ENCODE measurements at places on chromosomes 5 and 9.
A peak's percentile ranks its signal among the peaks of the same experiment; 100 is the strongest.

- no peak for DNase-seq
Observed at GRCh38 chr9:20528253-20528652, 94.0 kb downstream of the MLLT3 start.

GRCh38 chr5:122999947-123000563, 36.5 kb downstream of the PPIC start:
- DNase-seq = peak; percentile 58

GRCh38 chr5:52983731-52984636, 5.2 kb upstream of the ITGA2 start:
- DNase-seq = no peak

DNA sequence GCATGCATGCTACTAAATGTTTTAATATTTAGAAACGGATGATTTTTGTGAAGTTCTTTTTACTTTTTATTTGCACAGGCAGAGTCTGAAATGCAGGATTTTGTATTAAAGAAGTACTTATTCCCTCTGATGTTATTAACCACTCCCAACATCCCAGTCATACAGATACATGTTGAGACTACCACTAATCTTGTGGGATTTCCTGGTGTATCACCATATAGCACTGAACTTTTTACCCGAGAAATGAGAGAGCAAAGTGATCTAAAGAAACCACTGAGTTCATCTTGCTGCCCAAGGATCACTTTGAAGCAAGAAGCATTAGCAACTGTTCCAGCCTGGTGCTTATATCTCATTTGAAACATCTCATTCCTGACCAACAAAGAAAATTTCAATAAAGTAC, 443.8 kb downstream of the BNC2 start:
- no peak for DNase-seq

GRCh38 chr5:132979367-132979940, 16.0 kb upstream of the AFF4 start:
- DNase-seq = no peak

DNA sequence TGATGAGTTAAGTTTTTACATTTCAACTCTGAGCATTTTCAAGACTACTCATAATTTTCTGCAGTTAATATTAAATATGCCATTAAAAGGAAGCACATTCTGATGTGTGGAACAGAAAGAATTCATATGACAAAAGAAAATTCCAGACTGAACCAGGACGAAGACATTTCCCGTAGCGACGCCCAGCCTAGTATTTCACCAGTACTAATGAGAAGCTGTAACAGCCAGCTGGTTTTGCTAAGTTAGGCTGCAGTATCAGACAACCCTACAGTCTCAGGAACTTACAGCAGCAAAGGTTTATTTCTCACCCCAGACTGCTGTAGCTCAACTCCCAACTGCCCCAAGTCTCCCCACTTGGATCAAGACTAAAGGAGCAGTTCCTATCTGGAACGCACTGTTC, 91.6 kb downstream of the TMEM174 start:
- no peak for DNase-seq

GRCh38 chr5:87751824-87752223, 339.1 kb upstream of the CCNH start:
- DNase-seq = no peak

GRCh38 chr5:109035436-109035835, 287.7 kb downstream of the FER start:
- DNase-seq = no peak

- no peak for DNase-seq
Observed at GRCh38 chr5:106964132-106964531, 706.6 kb downstream of the EFNA5 start.

DNA sequence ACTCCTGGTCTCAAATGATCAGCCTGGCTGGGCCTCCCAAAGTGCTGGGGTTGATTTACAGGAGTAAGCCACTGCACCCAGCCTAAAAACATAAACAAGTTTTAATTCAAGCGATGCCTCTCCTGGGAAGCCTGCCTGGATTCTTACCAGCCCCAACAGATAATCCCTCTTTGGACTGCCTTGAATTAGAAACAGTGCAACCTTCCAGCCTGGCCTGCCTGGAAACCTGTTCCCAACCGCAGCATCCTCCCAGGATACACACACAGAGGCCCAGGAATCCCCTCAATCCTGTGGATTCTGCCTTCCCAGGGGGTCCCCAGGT, 19.2 kb downstream of the PTGES start:
- DNase-seq = no peak

- no peak for DNase-seq
Observed at GRCh38 chr5:124790301-124790894, 44.0 kb upstream of the ZNF608 start.

DNA sequence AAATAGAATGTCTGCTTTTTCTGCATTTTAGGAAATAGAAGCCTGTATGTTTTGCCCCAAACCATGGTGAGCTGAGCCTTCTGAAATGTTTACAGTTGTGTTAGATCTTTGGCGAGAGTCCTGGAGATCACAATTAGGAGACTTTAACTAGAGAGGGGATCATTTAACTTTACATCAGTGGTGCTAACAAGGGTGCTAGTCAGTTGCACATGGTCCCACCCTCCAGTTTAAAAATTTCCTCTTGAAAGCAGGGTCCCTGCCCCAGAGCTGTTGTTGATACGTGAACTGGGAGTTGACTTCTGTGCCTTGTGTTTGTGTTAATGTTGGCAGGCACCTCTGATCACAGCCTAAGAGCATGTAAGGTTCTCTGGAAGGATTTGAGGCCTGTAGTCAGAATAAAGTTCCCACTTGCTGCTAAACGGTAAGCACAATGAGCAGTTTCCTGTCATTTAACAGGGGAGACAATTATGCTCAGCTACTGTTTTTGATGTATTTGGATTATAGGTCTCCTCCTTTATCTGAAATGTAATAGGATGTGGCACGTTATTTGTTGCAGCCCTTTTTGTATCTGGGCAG, 43.7 kb downstream of the RASGRF2 start:
- no peak for DNase-seq

DNA sequence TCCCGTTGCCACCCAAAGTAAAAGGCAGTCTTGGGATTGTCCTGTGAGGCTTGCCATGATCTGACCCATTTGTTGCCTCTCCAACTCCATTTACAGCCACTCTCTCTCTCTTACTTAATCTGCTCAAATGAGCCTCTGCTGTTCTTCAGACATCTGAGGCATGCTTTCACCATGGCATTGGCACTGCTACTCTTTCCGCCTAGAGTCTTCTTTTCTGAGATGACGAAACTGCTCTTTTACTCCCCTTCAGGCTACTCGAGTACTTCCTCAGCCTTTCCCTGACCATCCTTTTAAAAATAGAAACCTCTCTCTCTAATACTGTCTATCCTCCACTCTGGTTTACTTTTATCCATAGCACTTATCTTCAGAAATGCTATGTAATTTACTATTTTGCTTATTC, 9.0 kb downstream of the FOCAD start:
- DNase-seq = no peak

DNA sequence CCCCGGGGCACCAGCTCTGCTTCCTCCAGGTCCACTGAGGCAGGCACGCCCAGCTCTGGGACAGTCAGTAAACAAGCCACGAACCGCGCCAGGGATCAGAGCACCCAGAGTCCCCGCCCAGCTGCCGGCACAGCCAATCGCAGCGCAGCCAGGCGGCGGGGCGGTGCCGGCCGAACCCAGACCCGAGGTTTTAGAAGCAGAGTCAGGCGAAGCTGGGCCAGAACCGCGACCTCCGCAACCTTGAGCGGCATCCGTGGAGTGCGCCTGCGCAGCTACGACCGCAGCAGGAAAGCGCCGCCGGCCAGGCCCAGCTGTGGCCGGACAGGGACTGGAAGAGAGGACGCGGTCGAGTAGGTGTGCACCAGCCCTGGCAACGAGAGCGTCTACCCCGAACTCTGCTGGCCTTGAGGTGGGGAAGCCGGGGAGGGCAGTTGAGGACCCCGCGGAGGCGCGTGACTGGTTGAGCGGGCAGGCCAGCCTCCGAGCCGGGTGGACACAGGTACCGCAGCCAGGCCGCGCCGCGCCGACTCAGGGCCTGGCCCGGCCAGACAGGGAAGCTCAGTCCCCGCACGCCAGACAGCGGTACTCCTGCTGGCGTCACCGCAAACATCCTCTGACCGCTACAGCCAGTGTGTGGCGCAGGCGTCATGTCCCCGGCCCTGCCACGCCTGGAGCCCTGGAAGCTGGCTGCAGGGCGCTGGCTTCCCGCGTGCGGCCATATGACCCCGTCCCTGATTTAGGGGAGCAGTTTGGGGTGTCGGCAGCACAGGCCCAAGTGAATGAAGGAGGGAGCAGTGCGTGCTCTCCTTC, at the start of gene CTSL:
TSS of gene CTSL (plus strand) at position 220 of the 810 bp plus-strand sequence. CDS start 1,485 bp downstream, outside the sequence.
- DNase-seq = peak; percentile 58

DNA sequence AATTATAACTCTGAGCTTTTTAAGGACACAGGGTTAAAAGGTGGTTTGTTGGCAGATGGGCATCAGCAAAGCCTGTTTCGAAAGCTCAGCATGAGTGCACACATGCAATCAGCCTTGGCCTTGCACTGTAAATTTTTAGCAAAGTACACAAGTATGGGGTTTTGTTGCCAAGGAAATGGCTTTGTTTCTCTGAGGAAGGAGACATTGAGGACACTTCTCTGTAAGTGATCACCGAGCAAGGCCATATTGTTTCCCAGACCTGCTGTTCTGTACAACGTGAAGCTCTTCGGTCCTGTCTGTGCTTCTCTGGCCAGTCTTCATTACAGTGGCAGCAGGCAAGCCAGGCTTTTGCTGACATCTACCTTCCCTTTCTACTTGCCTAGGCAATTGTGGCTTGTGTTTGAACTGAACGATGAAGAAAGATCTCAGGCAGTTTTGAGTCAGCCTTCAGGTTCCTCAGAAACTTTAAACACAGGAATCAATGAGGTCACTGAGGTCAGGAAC, 27.9 kb upstream of the GLRX start:
- no peak for DNase-seq

DNA sequence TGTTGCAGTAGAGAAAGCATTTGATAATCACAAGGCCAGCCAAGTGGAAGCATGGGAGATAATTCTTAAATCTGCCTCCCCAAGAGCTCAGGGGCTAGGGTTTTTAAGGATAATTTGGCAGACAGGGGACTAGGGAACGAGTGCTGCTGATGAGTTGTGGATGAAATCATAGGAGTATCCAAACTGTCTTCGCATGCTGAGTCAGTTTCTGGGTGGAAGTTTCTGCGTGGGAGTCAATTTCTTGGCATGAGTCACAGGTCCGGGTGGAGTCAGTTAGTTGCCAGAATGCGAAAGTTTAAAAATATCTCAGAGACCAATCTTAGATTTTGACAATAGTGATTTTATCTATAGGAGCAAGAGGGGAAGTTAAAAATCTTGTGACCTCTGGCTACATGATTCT, 112.6 kb downstream of the TMC1 start:
- DNase-seq = peak; percentile 9

- no peak for DNase-seq
Observed at GRCh38 chr5:139253115-139253514, 40.4 kb upstream of the MATR3 start.

- no peak for DNase-seq
Observed at GRCh38 chr9:9963841-9964240, 649.0 kb downstream of the PTPRD start.

DNA sequence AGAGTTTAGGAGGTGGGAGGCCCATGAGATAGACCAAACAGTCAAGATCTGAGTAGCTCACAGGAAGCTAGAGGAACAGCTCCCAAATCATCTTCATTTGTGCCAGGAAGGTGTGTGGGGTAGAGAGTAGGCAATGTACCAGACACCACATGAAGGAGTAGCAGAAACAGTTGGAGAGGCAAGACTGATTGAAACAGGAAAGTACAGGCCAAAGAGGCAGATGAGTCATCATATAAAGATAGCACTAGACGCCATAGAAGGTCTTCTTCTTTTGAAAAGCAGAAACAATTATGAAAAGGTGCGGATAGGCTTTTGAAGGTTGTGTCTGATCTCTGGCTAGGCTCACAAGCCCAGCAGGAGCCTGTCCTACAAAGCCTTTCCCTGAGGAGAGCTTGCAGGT, 62.7 kb upstream of the PALM2AKAP2 start:
- DNase-seq = no peak

GRCh38 chr5:112923148-112923917, 1.3 kb upstream of the REEP5 start:
- peak; percentile 25 for DNase-seq

DNA sequence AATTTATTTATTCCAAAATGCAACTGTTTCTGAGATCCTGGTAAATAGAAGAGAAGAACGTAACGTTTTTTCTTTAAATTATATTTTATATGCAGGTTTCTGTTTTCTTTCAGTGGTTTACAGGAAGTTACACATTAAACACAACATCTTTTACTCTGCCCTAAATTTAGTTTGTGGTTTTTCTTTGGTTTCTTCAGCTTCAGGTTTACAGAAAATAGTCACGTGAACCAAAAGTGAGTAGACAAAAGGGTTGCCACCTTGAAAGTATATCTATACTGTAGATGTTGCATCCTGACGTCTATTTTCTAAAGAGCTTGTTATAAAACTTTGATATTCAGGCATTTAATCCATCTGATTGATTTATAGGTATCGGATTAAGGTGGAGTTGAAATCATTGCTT, 1236.6 kb downstream of the MAT2B start:
- no peak for DNase-seq

GRCh38 chr5:19047277-19047676, 940.7 kb downstream of the CDH18 start:
- no peak for DNase-seq

GRCh38 chr5:56054666-56055065, 59.9 kb upstream of the IL6ST start:
- DNase-seq = no peak

DNA sequence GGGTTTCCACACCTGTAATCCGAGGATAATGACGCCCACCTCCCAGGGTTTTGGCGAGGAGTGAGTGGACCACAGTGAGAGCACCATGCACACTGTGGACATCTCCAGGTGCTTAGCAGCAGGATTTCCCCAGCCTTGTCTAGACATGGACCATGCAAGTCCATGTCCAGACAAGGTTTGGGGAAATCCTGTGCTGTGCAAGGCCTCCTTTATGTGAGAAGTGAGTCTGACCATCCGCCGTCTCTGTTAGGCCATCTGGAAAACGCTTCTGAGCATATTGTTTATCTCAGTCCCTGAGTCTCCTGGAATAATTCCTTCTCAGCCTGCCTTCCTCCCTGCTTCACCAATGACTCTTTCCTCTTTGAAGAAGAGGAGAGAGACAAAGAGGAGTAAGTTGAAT, 26.2 kb upstream of the TNFAIP8 start:
- no peak for DNase-seq

DNA sequence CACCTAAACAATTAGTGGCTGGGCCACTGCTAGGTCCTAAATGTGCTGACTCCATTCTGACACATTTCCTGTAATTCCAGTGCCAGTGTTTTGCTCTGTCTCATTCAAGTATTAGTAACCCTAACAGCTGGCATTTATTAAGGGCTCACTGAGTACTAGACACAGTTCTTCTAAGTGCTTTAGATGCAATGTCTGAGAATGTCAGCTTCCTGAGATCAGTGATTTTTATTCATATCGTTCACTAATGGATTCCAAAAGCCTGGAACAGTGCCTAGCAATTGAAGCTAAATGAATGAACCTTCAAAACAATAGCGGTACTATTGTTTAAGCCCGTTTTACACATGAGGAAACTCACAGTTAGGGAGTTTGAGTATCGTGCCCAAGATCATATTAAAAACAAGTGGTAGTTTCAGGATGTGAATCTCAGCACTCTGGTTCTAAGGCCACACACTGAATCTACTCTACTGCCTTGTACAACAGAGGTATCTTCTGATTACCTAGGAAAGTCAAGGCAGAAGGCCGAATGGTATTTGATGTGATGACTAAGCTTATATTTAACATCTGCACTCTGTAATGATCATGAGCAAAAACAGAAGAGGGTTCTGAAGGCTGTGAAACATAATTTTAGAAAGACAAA, 304.0 kb downstream of the PJA2 start:
- DNase-seq = no peak

- no peak for DNase-seq
Observed at GRCh38 chr5:116478491-116478890, 96.1 kb downstream of the SEMA6A start.

- DNase-seq = no peak
Observed at GRCh38 chr5:33340195-33340594, 100.6 kb upstream of the TARS1 start.

GRCh38 chr5:78269088-78269703, 25.3 kb downstream of the AP3B1 start:
- no peak for DNase-seq
